ENCODE measurements at places on chromosomes 13 and 19.
A peak's percentile ranks its signal among the peaks of the same experiment; 100 is the strongest.

DNA sequence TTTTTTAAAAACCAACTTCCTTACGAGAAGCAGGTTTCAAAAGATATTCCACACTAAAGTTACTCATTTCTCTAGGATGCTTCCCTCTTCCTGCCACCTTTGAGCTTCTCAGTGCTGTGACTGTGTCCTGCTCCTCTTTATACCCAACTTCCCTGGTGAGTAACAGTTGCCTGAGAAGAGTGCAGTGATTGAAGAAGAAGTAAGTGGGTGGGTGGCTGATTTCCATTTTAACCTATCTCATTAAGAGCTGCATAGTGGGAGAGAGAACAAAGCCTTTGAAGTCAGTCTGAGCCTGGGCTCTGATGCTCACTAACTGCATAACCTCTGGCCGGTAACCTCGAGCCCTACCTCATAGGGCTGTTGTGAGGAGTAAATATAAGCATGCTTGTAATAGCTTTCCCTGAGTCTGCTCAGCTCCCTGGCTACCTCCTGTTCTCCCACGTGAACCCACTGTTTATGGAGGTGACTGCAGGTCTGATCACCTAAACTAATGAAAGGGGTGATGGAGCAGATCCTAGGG lies 977.3 kb downstream of the UQCRFS1 start:
- no peak for ATAC-seq

DNA sequence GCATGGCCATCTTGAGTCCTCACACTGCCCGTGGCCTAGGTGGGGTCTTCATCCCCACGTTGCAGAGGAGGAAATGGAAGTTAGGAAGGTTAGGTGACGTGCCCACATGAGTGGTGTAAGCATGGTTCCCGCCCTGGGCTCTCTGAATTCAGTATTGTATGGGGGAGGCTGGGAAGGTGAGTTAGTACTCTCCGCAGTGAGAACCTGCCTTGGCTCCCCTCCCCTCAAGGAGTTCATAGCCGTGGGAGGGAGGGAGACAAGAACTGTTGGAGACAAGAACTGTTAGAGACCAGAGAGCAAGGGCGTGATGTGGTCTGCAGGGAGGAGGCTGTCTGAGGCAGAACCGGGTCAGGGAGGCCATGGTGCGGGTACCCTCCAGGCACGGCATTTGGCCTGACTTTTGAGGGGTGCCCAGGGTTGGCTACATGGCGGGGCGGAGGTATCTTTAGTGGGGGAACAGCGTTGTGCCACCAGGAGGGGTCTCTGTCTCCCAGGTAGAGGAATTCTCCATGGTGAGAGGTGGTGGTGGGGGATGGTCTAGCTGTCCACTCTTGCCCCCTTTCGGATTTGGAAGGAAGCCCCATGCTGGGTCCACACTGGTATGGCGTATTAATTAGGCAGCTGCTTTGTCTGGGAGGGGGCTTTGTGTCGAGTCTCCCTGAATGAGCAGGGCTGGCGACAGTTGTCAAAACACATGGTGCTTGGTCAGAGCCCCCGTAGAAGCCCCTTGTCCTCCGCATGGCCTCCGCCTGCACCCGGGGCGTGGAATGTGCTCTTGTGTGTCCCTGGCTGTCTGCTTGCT lies 45.8 kb downstream of the CAPN12 start:
- ATAC-seq, result no peak

GRCh38 chr13:75404726-75405125 lies 77.2 kb downstream of the TBC1D4 start:
- no peak for ATAC-seq

GRCh38 chr19:44643605-44644401 lies at the start of gene PVR:
PVR (plus strand) TSS chr19:44643910; CDS start chr19:44644097, 187 bp downstream.
- peak; percentile 93 for ATAC-seq

- peak; percentile 99 for ATAC-seq
Measured at GRCh38 chr19:49157445-49158224, at the start of gene TRPM4. TRPM4 (plus strand) TSS chr19:49157792; CDS start chr19:49157867, 75 bp downstream.

- no peak for ATAC-seq
Measured at GRCh38 chr19:14028901-14029300, 953 bp downstream of the RLN3 start.

GRCh38 chr13:111395511-111396393 lies 75.3 kb downstream of the TEX29 start:
- no peak for ATAC-seq

- ATAC-seq, result no peak
Measured at GRCh38 chr19:33780746-33781145, 15.9 kb upstream of the KCTD15 start.

GRCh38 chr13:102234618-102235017 lies 167.2 kb downstream of the FGF14 start:
- ATAC-seq, result no peak

- no peak for ATAC-seq
Measured at GRCh38 chr13:77338329-77338728, 11.4 kb upstream of the MYCBP2 start.

DNA sequence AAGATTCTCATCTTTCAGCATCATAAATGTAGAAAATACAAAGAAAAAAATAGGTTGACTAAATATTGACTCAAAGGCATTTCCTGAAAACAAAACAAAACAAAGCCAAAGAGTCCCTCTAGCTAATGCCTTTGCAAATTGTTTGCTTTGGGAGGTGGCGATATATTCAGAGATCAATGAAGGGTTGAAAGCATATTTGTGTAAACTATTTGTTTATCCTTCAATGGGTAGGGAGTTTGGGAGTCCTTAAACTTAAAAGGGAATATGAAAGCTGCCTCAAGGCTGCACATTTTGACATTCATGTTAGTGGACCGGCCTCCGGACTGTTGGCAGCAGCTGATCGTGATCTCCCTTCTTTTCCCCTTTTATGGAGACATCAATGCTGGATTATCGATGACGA lies 257.5 kb downstream of the ITGBL1 start:
- ATAC-seq, result no peak

GRCh38 chr19:33704271-33704670 lies 82.5 kb downstream of the CHST8 start:
- no peak for ATAC-seq

DNA sequence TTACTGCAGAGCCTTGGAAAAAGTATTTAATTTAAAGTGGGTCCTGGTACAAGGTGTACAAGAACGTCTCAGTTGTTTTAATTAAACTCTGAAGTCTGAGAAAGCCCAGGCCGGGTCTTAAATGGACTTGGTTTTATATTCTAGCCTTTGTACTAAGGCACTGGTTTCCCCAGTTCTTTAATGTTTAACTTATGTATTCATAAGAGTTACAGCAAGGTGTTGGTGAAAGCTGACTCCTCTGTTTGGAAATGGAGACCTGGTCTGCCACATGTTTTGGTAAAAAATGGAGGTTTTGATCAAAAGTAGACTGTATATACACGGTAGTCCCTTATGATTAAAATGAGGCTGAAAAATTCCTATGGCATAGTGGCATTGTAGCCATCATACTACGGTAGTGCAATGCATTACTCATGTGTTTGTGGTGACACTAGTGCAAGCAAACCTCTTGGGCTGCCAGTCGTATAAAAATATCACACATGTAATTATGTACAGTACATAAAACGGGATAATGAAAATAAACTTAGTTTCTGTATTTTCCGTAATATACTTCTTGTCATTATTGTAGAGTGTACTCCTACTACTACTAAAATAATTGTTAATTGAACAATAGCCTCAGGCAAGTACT lies 883.4 kb upstream of the SPRY2 start:
- no peak for ATAC-seq

DNA sequence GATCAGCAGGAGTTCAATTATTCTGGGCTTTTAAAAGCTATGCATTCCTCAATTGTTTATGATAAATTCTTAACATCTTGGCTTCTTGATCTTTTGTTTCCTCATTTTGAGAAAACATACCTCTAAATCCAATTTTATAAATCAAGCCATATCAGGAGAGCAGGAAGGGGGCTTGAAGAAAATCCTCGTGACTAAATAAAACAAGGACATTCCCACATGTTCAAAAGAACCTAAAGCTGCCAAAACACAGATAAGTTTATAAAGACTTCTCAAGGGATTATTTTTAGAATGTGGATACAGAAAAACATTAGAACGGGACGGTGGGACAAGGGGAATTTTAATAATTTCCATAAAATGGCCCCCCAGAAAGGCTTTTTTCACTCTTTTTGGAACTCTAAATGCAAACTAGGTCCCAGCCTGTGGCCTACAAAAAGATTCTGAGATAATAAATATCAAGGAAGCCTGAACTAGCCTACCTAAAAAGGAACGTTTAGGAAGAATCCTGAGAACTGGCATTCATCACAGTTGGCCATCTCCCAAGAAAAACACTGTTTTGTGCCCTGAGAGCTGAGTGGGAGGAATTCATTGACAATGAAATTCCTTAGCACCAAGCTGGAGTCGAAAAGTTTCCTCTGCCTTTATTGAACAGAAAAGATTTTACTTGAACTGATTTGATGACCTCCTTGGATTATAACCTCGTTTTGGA lies 30.1 kb downstream of the ZAR1L start:
- peak; percentile 79 for ATAC-seq

GRCh38 chr13:50989476-50989875 lies 79.9 kb downstream of the RNASEH2B start:
- ATAC-seq, result no peak

DNA sequence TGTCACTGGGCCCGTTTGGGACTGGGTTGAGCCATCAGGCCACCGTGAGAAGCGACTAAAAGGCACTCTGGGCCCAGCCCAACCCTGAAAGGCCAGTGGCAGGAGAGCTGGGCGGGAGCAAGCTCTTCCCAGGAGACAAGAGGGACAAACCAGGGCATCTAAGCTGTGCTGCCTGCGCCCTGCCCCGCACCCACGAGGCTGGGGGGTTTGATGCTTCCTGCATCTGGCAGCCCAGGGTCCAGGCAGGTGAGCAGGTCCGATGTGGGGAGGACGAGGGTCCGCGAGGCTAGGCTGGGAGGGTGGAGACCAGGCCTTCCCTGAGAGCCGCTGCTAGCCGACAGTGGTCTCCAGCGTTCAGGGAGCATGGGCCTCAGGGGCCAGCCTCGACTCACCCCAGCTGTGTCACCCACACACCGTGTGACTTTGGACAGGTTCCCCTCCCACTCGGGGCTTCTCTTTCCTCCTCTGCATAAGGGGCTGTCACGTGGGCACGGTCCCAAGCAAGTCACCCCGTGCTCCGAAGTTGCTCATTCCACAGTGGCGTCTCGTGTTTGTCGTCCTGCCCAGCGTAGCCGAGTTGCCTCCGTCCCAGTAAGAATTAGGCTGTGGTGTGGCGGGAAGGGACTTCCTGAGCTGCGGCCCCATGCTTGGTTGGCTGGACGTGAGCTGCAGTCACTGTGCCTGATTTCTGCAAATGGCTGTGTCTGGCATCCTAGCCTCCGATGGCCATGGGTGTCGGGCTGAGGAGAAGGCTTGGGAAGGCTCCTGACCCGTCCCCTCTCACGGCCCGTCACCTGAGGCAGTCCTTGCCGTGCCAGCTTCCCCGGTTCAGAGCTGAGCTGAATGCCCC lies 15.8 kb downstream of the PLIN4 start:
- ATAC-seq, result no peak

GRCh38 chr13:32029684-32030083 lies 1.9 kb upstream of the FRY start:
- ATAC-seq, result no peak

- no peak for ATAC-seq
Measured at GRCh38 chr13:42880056-42880605, 98.7 kb downstream of the FAM216B start.

DNA sequence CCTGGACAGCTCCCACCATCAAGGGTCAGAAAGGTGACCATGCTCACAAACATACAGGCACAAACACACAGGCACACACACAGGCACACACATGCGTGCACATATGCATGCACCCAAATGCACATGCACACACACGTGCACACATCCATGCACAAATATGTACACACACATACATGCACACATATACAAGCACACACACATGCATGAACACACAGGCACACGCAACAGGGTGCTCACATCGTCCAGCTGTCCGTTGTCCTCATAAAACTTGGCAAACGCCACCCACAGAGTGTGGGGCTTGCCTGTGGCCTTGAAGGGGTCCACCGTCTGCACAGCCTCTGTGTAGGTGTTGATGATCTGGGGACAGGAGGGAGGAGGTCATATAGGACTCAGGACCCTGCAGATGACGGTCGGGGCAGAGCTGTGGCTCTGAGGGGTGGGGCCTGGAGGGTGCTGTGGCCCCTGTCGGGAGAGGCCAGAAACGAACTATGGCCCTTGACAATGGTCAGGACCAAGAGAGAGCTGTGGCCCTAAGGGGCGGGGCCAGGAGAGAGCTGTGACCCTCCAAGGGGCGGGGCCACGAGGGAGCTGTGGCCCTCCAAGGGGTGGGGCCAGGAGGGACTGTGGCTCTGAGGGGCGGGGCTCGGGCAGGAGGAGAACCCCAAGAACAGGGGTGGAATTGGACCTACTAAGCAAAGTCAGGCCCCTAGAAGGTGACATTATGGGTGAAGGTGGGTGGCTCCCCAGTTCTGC lies 6.2 kb downstream of the XAB2 start:
- ATAC-seq, result no peak

GRCh38 chr13:44181931-44182330 lies 191.7 kb upstream of the SERP2 start:
- no peak for ATAC-seq

DNA sequence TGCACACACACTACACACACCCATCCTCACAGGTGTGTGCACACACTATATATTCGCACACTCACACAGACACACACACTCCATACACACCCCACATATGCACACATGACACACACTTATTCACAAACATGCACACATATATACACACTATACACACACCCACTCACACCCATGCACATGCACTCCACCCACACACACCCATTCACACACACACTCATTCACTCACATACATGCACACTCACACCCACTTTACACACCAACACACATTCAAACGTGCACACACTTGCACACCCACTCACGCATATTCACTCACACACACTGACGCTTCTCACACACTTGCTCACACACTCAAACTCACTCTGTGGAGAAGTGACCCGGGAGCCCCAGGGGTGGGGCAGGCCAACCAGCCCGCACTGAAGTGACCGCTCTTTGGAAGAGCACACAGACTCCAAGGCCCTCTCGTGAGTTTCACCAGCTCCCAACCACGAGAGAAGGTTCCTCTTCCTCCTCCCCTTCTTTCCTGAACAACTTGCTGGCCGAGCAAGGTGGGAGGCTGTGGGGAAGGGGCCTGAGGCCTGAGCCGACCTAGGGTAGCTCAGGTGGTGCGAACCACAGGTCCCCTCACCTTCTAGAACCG lies 86.1 kb upstream of the TM9SF2 start:
- ATAC-seq, result no peak

- ATAC-seq, result no peak
Measured at GRCh38 chr19:38977445-38978325, 2.1 kb upstream of the FBXO17 start.
